ENCODE measurements at places on chromosomes 5 and 9.
A peak's percentile ranks its signal among the peaks of the same experiment; 100 is the strongest.

GRCh38 chr5:56671571-56671970 is 143.8 kb upstream of the MAP3K1 start:
- DNase-seq = no peak

DNA sequence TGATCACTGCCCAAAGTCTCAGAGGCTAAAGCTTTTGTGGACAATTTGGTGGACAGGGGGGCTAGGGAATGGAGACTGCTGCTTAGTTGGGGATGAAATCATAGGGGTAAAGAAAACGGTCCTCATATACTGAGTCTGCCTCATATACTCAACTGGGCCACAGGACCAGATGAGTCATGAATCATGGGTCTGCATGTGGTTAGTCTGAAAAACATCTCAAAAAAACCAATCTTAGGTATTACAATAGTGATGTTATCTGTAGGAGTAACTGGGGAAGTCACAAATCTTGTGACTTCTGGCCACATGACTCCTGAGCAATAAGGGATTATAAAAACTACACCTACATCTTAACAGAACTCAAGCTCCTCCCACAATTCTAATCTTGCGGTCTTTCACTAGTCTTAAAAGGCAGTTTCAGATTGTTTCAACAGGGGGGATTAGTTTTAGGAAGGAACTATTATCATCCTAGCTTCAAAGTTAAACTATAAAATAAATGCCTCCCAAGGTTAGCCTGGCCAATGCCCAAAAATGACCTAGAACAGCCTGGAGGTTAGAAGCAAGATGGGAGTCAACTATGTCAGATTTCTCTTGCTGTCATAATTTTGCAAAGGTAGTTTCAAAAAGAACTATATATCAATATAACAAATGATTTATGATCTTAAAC is 17.5 kb downstream of the TMEM161B start:
- no peak for DNase-seq

GRCh38 chr5:58087123-58087522 is 372.8 kb downstream of the PLK2 start:
- DNase-seq = no peak

- DNase-seq = no peak
These were observed 5.9 kb upstream of the CARD9 start for GRCh38 chr9:136379401-136379800.

DNA sequence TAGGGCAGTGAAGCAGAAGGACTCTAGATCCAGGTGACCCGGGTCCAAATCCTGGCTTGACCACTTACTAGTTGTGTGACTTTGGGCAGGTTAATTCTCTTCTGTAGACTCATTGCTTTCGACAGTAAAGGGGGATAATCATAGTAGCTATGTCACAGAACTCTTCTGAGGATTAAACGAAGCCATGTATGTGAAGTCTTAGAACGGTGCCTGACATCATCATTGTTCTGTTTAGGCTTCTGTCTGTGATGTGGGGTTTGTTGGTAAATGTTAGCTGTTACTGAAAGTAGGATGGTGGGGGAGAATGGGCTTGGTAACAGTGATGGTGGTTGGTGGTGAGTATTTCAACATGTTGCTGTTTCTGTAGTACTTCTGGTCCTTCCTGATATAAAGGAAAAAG is 73.7 kb downstream of the MAP1B start:
- no peak for DNase-seq

- no peak for DNase-seq
These were observed 156.9 kb downstream of the CNTLN start for GRCh38 chr9:17291766-17292165.

GRCh38 chr5:59173578-59173977 is 590.7 kb downstream of the RAB3C start:
- DNase-seq = no peak

- DNase-seq = no peak
These were observed 96.6 kb upstream of the DMRT1 start for GRCh38 chr9:744790-745484.

DNA sequence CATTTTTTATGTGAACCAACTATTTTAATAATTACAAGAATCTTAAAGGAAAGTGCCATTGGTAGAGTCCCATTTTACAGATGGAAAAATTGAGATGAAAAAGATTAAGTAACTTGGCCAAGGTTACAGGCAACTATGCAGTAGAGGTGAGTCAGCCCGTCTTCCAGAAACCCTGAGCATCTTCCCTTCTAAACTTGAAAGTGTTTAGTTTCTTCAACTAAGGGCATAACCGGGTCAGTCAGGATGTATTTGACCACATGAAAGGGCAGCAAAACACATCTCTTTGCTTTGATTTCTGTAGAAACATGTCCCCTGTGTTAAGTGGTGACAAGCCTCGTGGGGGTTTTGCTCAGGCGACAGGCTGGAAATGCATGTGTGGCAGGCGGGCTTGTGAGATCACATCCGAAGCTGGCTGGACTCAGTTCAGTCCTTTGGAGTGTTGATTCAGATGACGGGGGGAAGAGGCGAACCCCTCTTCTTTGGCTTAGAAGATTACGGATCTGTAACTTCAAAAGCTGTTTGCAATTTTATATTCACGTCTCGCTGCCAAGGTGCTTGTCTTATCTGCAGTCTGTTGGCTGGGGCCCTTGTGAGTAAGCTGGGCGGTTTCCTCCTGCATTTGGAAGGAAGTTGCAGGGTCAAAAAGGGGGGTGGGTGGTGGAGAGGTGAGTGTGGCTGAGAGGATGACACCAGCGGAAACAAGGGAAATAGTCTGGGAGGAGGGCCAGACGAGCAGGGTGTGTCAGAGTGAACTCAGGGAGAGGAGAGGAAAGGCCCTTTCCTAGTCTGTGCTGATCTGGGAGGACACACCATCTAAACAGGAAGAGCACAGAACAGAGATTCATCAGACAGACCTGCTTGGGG is 78.9 kb upstream of the RPS23 start:
- DNase-seq = no peak

DNA sequence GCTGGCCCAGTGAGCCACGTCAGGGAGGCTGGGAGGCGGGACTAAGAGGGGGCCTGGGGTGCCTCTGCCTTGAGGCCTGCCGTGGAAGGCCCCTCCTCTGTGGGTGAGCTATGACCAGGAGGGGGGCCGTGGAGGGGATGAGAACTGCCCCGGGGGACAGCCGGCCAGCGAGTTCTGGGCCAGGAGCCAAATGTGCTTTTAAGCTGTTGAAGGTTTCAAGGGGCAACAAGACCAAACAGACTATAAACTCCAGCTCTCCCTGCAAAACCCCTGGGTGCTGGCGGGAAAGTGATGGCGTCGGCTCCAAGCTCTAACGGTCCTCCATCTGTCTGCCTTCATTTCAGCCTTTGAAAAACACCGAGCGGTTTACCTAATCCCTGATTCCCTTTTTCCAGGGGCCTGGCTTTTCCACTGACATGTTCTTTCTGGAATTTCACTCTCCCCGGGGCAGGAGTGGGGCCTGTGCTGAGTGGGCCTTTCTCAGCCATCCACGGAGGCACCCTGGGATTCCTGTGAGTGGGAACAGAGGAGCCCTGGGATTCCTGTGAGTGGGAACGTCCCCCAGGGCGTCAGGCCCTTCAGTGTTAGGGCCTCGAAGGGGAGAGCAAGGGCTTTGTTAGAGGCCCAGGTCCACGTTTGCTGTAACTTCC is 65.6 kb downstream of the COL5A1 start:
- DNase-seq = peak; percentile 94

GRCh38 chr5:87152886-87153285 is 114.8 kb upstream of the RASA1 start:
- DNase-seq = no peak

DNA sequence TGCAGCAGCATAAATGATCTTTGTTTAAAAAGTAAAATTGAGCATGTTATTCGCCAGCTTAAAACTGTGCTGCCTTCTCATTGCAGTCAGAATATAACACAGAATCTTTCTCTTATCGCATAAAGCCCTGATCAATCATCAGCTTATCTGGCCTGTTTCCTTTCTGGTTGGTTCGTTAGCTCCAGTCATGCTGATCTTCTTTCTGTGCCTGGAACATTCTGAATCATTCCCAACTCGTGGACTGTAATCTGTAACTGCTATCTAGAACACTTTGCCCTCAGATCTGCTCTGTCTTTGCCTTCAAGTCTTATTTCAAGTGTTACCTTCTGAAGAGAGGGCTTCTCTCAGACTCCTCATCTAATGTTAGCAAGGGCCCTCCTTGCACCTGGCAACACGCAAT is 11.9 kb upstream of the FER start:
- no peak for DNase-seq

DNA sequence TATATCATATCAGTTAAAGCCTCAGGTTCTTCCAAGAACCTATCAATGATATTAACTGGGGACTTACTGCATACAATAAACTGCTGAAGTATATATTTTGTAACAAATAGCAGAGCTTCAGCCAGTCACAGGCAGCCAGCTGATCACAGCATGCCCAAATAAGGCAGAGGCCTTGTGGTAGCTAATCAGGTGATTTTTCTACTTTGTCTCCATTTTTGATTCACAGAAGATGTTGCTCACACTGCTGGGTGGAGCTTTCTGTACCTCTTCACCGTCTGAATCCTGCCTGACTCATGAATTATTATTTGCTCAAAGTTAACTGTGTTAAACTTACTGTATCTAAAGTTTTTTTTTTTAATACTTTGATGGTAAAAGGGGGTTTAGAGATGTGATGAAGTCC is 357.4 kb downstream of the PSAT1 start:
- DNase-seq = no peak

DNA sequence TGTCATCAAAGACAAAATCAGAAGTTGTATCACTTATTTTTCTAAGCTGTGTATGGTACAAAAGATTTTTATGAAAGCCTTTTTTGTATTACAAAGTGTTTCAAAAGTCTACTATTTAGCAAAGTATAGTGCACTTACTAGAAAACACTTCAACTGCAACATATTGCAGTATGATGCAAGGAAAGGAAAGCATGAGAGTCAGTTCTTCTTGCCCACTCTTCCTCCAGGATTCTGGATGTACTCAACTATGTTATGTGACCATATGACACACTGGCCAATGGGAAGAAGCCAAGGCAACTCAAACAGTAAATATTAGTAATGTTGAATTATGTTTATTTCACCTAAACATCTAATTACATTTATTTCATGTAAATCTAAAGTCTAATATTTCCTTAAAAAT is 49.5 kb upstream of the TYRP1 start:
- no peak for DNase-seq

DNA sequence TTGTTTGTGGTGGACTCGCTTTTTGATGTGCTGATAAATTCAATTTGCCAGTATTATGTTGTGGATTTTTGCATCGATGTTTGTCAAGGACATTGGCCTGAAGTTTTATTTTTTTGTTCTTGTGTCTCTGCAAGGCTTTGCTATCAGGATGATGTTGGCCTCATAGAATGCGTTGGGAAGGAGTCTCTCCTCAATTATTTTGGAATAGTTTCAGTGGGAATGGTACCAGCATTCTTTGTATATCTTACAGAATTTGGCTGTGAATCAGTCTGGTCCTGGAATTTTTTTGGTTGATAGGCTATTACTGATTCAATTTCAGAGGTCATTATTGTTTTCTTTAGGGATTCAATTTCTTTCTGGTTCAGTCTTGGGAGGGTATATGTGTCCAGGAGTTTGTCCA is 141.4 kb upstream of the RGS7BP start:
- DNase-seq = no peak

- DNase-seq = peak; percentile 93
These were observed 11.6 kb upstream of the IL12B start for GRCh38 chr5:159341906-159342310.

- no peak for DNase-seq
These were observed 26.5 kb downstream of the SNX18 start for GRCh38 chr5:54544044-54544443.

- peak; percentile 49 for DNase-seq
These were observed 2.0 kb upstream of the MEF2C start for GRCh38 chr5:88885002-88885401.

- DNase-seq = peak; percentile 90
These were observed 1.6 kb upstream of the SUB1 start for GRCh38 chr5:32583582-32584232.

DNA sequence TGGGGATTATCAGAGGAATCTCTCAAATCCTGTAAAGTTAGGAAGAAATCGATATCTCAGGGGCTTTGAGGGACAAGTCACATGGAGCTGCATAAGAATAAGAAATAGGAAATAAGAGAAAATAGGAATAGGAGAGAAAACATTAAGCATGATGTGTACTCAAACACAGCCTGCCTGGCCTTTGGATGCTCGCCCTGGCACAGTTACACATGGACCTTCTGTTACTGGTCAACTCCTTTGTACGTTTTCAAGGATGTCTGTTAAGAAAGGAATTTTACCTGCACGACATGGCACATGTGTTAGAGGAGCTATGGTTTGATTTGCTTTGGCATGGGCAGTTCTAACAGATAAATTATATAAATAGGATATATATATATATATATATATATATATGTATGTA is 321.2 kb downstream of the CDH12 start:
- no peak for DNase-seq

GRCh38 chr5:103109277-103109676 is 10.7 kb downstream of the GIN1 start:
- no peak for DNase-seq

- no peak for DNase-seq
These were observed 33.5 kb upstream of the ZNF354B start for GRCh38 chr5:178826216-178826615.

DNA sequence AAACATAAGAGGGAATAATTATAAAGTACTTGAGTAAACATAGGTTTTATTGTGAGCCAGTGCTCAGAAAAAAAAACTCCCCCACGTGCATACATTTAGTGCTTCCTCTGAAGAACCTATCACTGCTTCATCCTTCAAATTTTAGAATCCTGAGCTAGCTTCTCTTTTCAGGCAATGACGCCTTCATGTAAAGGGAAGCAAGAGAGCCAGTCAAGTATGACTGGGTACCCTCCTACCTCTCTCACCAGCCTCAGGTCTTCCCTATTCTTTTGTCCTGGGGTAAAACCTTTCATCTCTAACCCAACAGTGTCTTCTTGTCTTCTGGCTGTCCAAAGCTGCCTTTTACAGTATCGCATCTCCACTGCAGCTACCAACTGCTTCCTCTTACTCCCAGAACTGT is 32.0 kb downstream of the PLPP1 start:
- no peak for DNase-seq

DNA sequence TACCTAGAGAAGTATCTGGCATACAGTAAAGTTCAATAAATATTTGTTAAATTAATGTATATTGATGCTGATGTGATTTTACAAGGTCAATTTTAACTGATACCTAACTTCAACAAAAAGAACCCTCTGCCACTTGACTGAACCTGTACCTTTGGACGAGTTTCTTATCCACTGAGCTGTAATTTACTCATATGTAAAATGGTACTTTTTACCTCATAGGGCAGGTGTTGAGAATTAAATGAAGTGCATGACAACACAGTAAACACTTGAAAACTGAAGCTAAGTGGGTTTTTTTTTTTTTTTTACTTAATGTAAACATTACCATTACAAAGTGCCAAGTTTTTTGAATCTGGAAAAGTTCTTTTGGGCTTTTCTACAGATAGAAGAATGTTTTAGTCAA is 15.4 kb downstream of the NIPSNAP3B start:
- no peak for DNase-seq

- DNase-seq = no peak
These were observed 1050.4 kb downstream of the MAT2B start for GRCh38 chr5:164555809-164556208.
